Amygdala (tissue), 56 donors: ENCODE measurements at places on chromosomes 2 and 18.

- no peak for DNase-seq
These were observed 1.6 kb upstream of the KLF7 start for GRCh38 chr2:207167099-207167923.

DNA sequence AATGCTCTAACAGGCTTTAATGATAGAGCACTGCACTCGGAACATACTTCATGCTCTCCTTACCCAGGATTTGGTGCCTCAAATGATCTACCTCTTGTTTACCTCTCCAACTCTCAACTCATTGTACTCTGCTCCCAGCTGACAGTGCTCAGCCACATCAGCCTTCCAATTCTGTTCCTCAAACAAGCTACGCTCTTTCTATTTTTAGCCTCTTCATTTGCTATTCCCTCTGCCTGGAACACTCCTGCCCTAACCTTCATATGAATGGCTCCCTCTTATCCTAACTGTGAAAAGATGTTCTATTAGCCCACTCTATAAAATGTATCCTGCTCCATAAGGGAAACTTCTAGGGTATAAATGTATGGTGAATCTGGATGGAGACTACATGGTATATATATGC, 42.5 kb downstream of the PIGN start:
- no peak for DNase-seq

GRCh38 chr2:139684286-139684860, 904.2 kb upstream of the NXPH2 start:
- no peak for DNase-seq

- DNase-seq, result no peak
These were observed 35.6 kb downstream of the RAMP1 start for GRCh38 chr2:237894986-237895543.

DNA sequence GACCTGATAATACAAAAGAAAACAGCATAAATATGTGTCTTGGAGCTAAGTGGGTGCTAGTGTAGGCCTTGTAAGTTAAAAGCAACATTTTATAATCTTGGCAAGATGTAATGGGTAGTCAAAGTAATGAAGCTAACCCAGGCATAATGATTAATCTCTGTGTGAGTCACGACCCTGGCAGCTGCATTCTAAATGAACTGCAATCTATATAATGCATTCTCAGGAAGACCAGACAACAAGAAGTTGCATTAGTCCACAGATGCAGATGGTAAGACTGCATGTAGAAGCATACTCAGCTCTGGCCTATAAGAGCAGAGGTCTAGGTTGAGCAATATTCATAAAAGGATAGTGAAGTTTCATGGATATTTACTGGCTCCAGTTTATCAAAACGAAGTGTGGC, 85.6 kb upstream of the ETAA1 start:
- no peak for DNase-seq
